ENCODE measurements at places on chromosomes 5 and 9. TPM values are rescaled to one million over a fixed set of nuclear protein-coding genes. Genes with fewer than 3 reads are reported as not detected.

The CYSTM1 gene
- 16.0 TPM for total RNA-seq

The AGXT2 gene
- total RNA-seq = not detected

The SEMA6A gene
- not detected for total RNA-seq

The SLC25A2 gene
- not detected for total RNA-seq

The NAIF1 gene
- total RNA-seq = 9.5 TPM

The REEP2 gene
- 4.4 TPM for total RNA-seq

The HRH2 gene
- not detected for total RNA-seq

The IL7R gene
- 12.6 TPM for total RNA-seq

The MEIKIN gene
- total RNA-seq = not detected

The SPINK1 gene
- total RNA-seq = not detected

The CATSPER3 gene
- 0.11 TPM for total RNA-seq

DNA sequence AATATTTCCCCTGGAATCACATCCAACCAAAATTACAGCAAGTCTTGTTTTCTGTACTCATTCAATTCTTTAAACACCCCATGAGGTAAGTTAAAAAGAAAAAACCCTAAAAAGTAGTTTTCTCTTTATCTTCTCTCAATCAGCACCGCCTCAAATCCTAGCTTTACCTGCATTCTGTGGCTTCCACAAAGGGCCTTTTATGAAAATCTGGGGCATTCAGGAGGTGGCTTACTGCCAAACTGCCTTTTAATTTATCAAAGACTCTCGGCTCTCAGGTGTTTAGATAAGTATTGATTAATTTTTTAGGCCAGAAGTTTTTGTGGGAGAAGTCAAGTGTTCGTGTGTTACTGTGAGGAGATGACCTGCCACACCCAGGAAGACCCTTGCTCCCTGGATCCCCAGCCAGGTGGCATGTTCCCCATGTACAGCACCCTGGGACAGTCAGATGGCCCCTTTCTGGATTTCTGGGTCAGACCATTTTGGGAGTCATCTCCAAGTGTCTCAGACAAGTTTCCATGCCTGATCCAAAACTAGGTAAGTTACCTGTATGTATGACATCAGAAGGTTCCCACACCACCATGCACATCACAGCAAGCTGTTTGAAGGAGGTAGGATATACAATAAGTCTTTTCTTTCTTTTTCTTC lies 6.2 kb upstream of the TMEM171 start:
- H3K4me3 ChIP-seq = no peak overlapping the region
- H3K27ac ChIP-seq = no peak overlapping the region
- H3K4me1 ChIP-seq = peaks cover 21% of the 10 kb centered on the region
- DNase-seq = no peak
- no peaks in the 10 kb centered on the region for H3K36me3 ChIP-seq

DNA sequence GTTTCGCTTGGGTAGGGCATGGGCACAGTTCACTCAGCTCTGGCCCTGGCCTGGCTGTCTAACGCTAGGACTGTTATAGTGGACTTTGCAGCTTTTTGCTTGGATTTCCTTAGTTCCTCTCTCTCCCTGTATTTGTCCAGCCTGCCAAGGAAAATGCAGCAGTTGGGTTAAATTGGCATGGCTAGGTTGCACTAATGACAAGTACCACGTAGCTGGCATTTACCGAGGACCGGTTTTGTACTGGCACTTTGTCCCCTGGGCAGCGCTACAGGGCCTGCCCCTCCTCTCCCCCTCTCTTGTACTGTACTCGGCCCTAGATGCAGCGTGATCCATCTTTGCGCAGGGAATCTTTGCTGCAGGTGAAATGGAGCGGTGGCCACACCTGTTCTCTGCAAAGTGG lies 2.4 kb downstream of the WDR5 start:
- no peak overlapping the region for H3K27ac ChIP-seq
- peaks cover 29% of the 10 kb centered on the region for H3K4me1 ChIP-seq
- no peaks in the 10 kb centered on the region for H3K27me3 ChIP-seq
- no peak for DNase-seq
- peak overlapping the region; percentile 25 for H3K4me3 ChIP-seq
- no peaks in the 10 kb centered on the region for H3K36me3 ChIP-seq

- no peak overlapping the region for H3K4me3 ChIP-seq
- H3K4me1 ChIP-seq = no peaks in the 10 kb centered on the region
- DNase-seq = no peak
Observed at GRCh38 chr5:171797543-171797942, 11.9 kb downstream of the SMIM23 start.

GRCh38 chr5:14574096-14574495 lies 7.5 kb upstream of the OTULINL start:
- H3K27me3 ChIP-seq = peaks cover 38% of the 10 kb centered on the region
- H3K4me1 ChIP-seq = no peaks in the 10 kb centered on the region
- no peak overlapping the region for H3K4me3 ChIP-seq
- no peak overlapping the region for H3K27ac ChIP-seq
- H3K36me3 ChIP-seq = no peaks in the 10 kb centered on the region

DNA sequence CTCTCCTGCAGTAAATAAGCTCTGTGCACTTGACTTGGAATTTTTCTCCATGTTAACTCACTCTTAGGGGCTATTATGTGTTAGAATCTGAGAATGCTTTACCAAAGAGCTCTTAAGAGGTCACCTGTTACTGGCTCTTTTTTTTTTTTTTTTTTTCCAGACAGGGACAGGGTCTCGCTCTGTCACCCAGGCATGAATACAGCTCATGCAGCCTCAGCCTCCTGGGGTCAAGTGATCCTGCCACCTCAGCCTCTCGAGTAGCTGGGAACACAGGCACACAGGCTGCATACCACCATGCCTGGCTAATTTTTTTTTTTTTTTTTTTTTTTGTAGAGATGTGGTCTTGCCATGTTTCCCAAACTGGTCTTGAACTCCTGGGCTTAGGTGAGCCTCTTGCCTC lies 22.1 kb downstream of the HMGXB3 start:
- no peak for DNase-seq
- peak overlapping the region; percentile 57 for H3K27ac ChIP-seq
- H3K4me1 ChIP-seq = peaks cover 31% of the 10 kb centered on the region
- no peaks in the 10 kb centered on the region for H3K27me3 ChIP-seq
- peaks cover 59% of the 10 kb centered on the region for H3K36me3 ChIP-seq

DNA sequence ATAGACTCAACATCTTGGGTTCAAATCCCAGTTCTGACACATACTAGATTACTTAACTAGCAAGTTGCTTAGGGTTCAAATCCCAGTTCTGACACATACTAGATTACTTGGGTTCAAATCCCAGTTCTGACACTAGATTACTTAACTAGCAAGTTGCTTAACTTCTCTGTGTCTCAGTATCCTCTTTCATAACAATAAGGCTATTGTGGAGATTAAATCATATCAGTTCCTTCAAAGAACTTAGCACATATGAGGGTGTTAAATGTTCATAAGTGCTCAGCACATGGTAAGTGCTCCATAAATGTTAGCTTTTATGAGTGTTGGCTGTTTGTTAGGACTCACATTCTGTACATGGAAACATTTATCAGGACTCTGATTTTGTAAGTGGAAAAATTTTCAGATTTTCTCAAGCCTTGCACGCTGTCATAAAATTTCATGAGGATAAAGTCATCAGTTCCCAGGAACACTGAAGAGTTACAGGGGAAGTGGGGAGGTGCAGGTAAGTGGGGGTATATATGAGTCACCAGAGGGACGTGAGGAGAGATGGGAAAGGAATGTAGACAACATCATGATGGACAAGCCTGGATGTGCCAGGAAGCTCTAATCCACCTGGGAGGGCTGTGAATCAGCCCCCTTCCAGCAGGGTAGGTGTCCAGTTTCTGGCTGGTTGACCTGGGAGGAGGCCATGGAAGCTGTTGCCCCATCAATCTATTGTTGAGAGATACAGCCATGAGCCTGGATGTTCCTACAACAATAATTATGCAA lies 532.2 kb upstream of the WWC1 start:
- H3K27ac ChIP-seq = peak overlapping the region; percentile 80
- peaks cover 6% of the 10 kb centered on the region for H3K36me3 ChIP-seq
- peaks cover 68% of the 10 kb centered on the region for H3K4me1 ChIP-seq
- no peak overlapping the region for H3K4me3 ChIP-seq

- H3K4me3 ChIP-seq = no peak overlapping the region
- H3K27me3 ChIP-seq = no peaks in the 10 kb centered on the region
- H3K27ac ChIP-seq = no peak overlapping the region
- DNase-seq = peak; percentile 56
- peaks cover 3% of the 10 kb centered on the region for H3K4me1 ChIP-seq
- no peaks in the 10 kb centered on the region for H3K36me3 ChIP-seq
Observed at GRCh38 chr5:140148508-140148907, 22.8 kb downstream of the IGIP start.

DNA sequence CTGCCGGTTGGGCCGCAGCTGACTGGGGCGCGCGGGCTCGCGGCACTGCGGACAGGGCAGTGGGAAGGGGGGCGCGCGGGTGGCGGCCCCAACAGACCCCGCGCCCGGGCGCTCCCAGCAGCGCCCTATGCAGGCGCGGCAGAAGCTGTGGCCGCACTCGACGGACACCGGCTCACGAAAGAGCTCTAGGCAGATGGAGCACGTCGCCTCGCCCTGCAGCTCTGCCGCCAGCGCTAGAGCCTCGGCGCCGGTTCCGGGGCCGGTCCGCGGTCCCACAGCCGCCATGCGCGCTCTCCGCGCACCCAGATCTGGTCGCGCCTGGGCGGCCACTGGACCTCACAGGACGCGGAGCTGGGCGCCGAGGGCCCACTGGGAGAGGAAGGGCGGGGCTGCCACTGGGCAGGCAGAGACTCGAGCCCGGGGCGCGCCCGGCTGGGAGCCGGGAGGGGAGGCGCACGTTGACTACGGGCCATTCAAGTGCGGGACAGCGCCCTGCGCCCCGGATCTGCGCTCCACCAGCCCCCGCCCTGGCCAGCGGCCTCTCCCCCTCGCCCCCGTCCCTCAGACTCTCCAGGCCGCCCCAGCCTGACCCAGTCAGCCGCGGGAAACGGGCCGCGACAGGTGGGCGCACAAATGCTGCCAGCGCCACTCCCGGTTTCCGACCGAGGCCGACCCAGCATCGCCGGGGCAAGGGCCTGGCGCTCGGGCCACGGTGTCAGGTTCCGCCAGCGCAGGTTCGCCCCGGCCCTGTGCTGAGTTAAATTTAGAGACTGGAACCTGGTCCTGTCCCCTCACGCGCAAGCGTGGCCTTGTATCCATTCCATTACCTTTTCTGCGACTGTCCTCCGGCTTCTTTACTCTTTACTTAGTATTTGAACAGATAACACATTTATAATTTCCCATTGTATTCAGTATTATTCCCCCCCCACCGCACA lies at the start of gene TRIM7:
Gene TRIM7, minus strand, starts transcription at position 371 of the 935 bp plus-strand sequence. Its CDS starts 86 bp downstream, at position 285.
- no peaks in the 10 kb centered on the region for H3K27me3 ChIP-seq
- DNase-seq = peak; percentile 62
- no peaks in the 10 kb centered on the region for H3K4me1 ChIP-seq
- no peaks in the 10 kb centered on the region for H3K36me3 ChIP-seq
- no peak within 1 kb of the TSS for H3K27ac ChIP-seq
- peak within 1 kb of the TSS; percentile 77 for H3K4me3 ChIP-seq

Data from GM23248 (cell line).